ENCODE measurements at places on chromosomes 12 and 14.

DNA sequence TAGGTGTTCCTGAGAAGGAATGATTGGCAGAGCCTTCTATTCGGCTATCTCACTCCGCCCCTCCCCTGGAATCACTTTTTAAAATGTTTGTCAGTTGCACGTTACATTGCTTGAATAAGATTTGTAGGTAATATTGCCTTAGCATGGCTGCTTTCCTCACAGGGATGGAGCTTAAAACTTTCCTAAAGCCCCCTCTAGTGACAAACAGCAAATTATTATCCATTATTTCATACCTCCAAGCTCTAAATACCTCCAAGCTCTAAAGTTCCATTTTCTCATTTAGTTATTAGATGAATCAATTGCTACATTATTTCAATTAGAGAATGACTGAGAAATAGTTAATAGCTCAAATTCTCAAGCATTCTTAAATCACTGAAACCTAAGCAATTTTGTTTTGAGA, 5.1 kb upstream of the SPATA7 start:
- DNase-seq, result peak; percentile 5

DNA sequence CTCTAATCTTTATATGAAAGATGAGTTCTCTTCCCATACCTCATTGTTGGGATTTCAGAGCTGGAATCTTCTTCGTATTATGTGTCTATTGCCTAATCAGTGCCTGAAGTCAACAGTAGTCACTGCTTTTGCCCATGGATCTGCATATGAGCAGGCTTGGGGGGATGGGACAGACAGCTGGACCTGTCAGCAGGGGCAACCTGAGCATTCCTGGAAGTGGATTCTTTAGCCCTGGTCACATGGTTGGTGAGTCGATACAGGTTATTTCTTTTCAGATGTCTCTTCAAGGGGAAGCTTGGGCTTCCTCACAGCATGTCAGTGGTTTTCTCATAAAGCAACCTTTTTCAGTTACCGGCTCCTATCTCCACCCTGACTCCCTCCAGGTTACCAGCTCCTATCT, 97.3 kb upstream of the RBM19 start:
- DNase-seq, result no peak

DNA sequence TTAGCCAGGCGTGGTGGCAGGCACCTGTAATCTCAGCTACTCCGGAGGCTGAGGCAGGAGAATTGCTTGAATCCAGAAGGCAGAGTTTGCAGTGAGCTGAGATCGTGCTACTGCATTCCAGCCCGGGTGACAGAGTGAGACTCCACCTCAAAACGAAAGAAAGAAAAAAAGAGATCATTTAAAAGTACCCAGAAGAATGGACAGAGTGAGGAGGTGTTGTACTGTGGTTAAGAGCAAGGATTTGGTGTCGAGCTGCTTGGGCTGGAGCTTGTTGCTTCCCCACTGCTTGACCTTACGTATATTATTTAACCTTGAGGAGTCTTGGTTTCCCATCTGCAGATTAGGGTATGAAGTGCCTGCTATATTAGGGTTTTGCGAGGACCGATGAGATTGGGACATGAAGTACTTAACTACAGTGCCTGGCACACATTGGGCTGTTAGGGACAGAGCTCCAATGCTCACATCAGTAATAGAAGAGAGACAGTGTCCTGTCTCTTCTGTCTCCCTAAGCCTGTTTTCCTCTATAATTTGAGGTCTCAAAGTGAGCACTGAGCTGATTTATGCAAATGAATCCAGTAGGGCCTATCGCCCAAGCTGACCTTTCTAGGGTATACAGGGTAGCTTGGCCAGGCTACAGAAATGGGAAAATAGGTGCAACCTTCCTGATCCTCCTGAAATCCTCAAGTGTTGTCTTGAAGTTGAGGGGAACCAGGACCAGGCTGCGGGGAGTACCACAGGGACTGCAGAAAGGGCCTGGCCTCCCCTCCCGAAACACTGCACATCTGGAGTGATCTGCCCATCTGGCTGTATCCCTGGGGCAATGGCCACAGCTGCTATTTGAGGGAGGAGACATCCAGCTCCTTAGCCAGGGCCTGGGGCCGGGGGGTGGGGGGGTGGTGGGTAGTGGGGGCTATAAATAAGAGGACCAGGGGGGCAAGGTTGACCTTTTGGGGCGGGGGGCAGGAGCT, 8.6 kb upstream of the HDAC7 start:
- DNase-seq, result no peak

DNA sequence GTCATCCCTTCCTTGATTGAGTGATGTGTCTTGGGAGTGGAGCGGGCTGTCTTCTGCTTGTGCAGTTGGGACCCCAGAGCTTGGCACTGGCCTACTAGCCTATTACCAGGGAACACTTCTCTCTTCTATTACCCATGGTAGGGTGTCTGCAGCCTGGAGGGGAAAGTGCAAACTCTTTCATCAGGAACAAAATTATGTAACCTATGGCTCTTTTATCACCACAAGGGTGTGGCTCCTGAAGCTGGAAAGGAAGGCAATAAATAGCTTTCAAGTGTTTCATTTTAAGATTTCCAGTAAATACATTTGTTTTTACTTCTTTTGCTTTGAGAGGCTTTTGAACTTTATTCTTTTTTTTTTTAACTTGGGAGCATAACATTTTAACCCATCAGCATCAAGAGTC, 349.7 kb upstream of the FAR2 start:
- DNase-seq, result no peak

DNA sequence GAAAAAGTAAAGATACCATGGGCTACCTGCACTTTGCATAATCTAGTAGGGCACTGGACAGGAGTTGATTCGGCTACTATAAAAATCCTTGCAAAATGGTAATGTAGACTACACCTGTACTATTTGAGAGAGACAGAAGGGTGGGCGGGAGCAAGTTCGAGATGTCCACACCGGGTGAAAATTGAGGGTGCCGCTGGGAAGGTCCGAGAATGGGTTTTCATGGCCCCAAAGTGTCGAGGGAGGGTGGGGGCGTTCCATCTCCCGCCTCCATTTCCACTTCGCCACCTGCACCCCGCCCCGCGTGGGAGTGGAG, 648 bp downstream of the SNX6 start:
- no peak for DNase-seq

- DNase-seq, result no peak
Observed at GRCh38 chr12:52524241-52524897, 4.2 kb upstream of the KRT5 start.

- peak; percentile 82 for DNase-seq
Observed at GRCh38 chr12:55842681-55843429, at the start of gene MMP19. MMP19 (minus strand) TSS chr12:55842936; CDS start chr12:55842830, 106 bp downstream.

DNA sequence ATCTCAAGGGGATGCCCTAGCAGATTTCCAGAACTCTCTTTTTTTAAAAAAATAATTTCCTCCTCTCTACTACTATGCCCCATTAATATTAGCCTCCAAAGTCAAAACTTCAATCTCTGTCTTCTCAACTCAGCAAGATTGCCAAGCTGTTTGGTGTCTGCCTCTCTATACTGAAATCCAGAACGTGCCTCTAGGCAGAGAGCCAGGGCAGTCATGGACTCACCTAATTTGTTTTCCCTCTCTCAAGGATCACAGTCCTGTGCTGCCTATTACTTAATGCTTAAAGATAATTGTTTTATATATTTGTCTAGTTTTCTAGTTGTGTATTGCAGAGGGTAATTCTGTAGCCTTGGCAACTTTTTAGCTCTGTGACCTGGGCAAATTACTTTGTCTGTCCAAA, 74.7 kb downstream of the E2F7 start:
- no peak for DNase-seq

DNA sequence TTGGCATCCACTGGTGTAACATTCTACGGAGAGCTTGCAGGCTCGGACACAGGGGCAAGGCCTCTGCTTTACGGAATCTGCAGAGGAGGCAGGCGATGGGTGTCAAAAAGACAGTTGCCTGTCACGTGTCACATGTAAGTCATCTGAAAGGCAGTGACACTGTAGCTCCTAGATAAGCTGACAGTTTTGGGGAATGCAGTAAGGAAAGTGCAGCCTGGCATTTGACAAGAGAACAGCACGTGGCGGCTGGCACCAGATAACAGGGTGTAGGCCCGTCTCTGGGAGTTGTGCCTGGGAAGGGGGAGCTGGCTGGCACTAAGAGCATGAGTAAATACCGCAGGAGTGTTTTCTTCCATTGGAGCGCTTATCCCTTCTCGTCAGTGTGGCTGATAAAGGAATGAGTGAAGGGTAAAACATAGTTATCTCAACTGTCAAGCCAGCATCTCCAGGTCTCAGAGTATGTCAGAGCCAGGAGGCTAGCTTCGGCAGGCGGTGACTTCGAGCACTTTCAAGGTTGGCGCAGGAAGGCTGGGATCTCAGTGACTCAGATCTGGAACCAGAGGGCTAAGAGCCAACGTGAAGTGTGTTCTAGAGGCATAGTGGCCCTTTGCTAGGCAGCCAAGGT, 26.1 kb downstream of the ADCK1 start:
- no peak for DNase-seq

GRCh38 chr12:52692254-52692653, 11.1 kb downstream of the KRT77 start:
- no peak for DNase-seq

GRCh38 chr12:86257134-86257533, 943 bp upstream of the MGAT4C start:
- DNase-seq, result no peak

GRCh38 chr12:81359736-81360135, 281.9 kb downstream of the ACSS3 start:
- DNase-seq, result no peak

DNA sequence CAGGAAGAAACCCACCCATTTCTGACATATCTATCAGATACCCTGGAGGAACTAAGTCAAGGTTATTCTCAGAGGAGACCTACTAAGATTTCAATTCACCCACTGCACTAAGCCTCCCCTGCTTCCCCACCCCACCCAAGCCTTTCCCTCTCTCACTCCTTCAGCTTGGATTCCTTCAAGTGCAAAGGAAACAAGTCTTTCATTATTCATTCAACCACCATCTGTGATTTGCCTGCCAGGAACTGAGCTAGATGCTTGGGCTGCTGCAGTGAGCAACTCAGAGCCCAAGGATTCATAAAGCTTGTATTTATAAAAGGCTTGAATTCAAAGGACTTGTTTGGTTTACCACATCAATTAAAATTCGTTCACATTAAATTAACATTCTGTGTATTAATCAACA, 161.3 kb downstream of the GXYLT1 start:
- DNase-seq, result no peak

DNA sequence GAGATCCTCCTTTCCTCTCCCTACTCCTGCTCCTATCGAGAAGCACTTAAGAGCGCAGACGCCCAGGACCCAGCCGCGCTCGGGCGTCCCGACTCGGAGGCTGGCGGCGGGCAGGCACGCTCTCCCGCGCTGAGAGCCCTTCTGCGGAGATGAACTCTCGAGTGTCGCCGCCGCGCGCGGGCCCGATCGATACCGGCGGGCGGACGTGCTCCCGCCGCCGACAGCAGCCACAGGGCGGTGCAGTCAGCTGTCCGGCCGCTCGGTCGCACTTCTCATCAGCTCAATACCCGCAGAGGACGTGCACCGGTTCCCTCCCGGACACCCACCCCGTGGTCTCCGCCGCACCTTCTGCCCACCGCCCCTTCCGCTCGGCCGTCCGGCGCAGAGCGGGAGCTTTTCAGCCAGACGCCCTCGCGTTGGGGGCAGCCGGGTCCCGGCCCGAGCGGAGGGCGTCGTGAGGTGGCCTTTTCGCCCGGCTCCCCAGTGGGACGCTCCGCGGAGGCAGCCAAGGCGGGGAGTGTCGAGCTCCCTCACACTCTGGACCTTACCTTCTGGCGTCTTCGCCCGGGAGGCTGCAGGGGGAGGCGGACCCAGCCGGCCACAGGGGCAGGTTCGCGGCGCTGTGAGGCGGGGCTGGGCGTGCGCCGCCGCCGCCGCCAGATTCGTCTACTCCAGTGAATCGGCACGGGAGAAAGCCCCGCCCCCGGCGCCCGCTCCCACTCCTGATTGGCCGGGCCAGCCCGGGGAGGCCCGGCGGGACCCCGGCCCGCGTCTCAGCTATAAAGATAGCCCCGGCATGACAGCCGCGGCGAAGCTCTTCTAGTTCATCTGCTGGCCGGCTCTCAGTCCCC, at the start of gene INSM2:
Gene INSM2, plus strand, starts transcription at position 808 of the 851 bp plus-strand sequence. CDS start 89 bp downstream, outside the sequence.
- peak; percentile 34 for DNase-seq

DNA sequence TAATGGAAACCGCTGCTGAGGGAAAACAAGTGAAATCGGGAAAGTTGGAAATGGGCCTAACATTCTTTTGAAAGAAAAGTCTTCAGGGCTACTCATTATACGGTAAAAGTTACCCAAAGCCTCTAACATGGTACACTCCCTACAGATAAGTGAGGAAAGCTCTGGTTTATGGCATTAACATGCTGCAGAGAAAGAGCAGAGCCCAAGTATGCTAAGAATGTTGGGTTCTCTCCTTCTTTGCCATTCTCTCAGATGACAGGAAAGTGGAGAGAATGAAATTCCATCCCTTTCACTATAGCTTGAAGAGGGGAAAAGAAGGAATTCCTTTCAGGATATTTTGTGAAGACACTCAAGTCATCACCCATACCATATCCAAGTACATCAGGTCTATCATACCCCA, 348.0 kb downstream of the SEC23A start:
- DNase-seq, result no peak

DNA sequence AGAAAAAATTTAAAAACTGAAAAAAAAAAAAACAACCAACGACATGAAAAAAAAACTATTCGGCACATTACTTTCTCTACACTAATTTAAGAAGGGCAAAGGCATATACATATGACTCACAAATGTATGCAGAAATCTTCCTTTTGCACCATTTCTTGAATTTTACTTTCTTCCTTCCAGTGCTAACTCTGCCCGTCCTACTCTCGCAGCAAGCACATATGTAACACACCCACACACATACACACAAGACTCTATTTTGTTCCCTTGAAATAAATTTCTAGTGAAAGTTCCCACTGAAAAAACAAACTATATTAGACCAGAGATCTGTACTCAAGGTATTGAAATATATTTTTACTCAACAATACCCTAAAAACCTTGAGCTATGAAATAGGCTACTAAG, 14.6 kb downstream of the BTG1 start:
- no peak for DNase-seq

- DNase-seq, result no peak
Observed at GRCh38 chr14:92990456-92991430, 67.8 kb downstream of the CHGA start.

GRCh38 chr12:26283617-26284016, 88.2 kb downstream of the SSPN start:
- no peak for DNase-seq

GRCh38 chr12:109098651-109099050, 1.3 kb downstream of the UNG start:
- DNase-seq, result no peak

GRCh38 chr12:66624806-66625205, 54.1 kb downstream of the GRIP1 start:
- DNase-seq, result no peak

DNA sequence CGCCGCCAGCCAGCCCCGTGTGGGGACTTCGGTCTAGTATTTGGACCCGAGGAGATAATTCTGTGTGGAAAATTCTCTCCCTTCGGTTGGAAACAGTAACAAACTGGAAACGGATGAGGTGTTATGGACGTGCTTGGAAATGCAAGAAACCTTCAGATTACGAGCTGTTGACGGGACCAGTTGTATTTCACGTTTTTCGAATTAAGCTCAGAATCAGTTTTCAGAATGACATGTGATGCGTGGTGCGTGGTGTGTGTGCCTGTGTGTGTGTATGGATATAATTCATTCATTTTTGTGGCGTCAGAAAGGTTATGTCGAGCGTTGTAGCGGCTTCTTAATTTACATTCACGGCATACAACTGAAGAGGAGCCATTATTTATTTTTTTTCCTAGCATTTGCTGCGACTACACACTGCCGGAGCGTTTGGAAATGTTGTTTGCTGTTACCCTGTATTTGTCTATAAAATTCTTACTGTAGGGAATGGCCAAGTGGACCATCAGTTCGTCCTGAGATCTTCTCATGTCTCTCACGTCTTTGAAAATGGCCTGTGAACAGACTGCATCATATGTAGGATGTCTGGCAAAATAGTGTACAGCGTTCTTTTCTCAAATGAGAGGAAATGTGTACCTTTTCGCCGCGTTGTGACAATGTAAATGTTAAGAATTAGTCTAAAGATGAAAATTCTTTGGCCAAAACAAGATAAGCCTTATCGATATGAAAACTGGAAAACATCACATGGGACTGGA, 1.3 kb downstream of the TRAF3 start:
- peak; percentile 47 for DNase-seq

Data from IMR-90 (cell line).